ENCODE measurements at places on chromosomes 5 and 9. TPM values are rescaled to one million over a fixed set of nuclear protein-coding genes. Genes with fewer than 3 reads are reported as not detected.

ZSWIM6 gene
- total RNA-seq = 3.8 TPM

SPINK4 gene
- total RNA-seq = 4.5 TPM

TOR4A gene
- 1.3 TPM for total RNA-seq

TNFSF15 gene
- 0.80 TPM for total RNA-seq

ALDH7A1 gene
- total RNA-seq = 16.4 TPM
